Inflammatory macrophage (primary cell): ENCODE measurements at places on chromosomes 3 and 15.

- DNase-seq, result no peak
Measured at GRCh38 chr3:152100491-152101132, 168.1 kb upstream of the MBNL1 start.

DNA sequence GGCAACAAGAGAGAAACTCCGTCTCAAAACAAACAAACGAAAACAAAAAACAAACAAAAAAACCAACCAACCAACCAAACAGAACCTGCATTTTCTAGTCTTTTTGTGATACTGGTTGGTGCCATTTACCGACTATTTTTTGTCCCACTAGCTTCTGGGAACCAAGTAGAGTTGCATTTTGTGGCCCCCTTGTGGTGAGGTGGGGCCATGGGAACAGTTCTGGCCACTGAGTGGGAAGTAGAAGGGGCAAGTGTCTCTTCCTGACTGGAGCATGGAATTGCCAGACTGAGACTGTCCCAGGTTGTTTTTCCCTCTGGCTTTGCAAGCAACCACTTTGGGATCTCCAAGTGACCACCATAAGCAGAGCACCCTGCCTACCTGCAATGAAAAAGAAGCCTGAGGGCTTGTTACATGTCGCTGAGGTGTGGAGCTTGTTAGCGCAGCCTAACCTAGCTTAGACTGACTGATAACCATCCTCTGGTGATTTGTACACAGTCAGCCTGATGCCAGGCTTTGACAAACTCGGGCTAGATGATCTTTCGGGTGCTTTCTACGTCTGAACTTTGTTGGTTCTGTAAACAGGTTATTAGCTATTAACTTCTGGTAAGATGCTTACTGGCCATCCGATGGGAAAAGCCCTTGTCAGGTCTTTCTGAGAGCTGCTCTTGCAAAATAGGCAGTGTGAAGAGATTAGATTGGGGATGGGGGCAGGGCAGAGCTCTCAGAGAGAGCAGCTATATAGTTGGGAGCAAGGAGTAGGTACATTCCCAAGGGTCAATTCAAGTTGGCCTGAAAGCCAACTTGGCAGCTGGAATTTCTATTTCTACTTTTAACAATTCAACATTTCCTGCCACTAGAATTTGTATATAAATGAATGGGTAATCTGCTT, 172.2 kb downstream of the SSR3 start:
- DNase-seq, result peak; percentile 61

DNA sequence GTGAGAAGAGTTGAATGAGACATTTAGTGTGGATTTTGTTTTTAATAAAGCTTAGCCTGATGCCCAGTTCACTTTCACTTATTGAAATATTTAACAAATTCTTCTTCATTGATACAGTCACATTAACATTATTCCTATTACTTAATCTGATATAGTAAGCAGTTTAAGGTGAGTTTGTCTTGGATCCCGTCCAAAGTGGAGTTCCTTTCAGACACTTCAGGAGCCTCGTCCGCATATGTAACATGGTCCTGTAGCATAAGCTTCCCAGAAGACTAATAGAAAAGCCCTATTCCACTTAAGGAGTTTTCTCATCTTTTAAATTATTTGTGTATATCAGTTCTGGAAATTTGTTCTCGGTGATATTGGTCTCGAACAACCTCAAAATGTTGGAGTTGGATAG, 39.7 kb upstream of the MLF1 start:
- DNase-seq, result no peak

GRCh38 chr3:144263706-144264105, 292.1 kb downstream of the DIPK2A start:
- no peak for DNase-seq

GRCh38 chr3:71562938-71563337, 20.6 kb downstream of the FOXP1 start:
- DNase-seq, result no peak

DNA sequence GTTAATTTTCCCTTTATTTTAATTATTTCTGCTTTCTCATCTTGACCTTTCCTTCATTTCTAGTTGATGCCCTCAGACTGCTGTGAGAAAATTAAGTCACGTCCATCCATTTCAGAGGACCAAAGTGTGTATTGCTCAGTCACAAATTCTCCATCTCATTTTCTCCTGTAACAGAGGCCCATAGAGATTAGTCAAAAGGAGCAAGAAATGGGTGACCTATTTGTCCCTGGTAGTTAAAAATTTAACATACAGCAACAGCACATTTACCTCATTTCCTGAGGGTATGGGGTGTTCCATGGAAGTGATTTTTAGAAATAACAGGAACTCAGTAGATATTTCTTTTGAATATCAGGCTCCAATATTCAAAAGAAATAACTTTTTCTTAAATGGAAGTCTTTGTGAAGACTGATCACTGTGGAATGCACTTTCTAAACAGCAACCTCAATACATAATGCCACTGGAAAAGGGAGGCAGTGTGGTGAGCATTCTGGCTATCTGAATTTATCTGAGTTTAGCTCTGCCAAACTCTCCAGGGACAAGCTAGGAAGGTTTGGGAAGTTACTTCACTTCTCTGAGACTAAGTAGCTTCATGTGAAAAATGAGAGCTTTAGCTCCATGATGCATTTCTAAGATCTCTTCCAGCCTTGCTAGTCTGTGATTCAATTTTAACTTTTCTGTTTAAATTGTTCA, 808.2 kb downstream of the SQOR start:
- no peak for DNase-seq

GRCh38 chr3:112739252-112739965, 98.5 kb upstream of the CCDC80 start:
- DNase-seq, result no peak

GRCh38 chr15:65824031-65824743, 32.1 kb upstream of the DENND4A start:
- DNase-seq, result peak; percentile 69

DNA sequence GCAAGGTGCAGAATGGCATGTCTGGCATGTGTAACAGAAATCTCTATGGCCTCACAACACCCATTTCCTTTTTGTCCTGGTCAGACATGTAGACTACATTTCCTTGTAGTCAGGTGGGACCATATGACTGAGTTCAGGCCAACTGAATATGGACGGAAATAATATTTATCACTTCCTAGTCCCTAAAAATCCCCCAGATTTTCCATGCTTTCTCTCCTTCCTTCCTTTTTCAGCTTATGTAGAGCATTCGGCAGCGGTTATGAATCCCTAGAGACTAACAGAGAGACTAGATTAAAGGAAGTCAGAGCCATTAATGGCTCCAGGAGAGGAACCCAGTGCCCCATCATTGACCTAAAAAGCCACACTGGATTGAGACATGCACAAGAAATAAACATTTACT, 35.8 kb downstream of the SLC9A9 start:
- peak; percentile 33 for DNase-seq

DNA sequence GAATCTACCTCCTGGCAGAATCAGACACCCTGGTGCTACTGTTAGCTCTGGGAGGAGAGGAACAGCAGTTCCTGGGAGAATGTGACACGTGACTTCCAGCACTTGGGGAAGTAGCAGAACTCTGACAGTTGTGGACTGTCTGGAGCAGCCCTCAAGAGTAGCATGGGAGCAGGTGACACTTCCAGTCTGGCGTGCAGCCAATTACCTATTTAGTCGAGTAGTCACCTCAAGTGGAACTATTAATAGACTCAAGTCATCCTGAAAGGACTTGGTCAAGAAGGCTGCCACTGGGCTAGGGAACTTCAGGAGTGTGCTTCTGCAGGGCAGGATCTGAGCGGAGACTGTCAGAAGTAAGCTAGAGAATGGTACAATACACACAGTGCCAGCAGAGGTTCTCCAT, 62.3 kb downstream of the MTHFS start:
- peak; percentile 14 for DNase-seq

GRCh38 chr15:73959012-73959581, 32.8 kb downstream of the LOXL1 start:
- no peak for DNase-seq

GRCh38 chr15:71226536-71227455, 111.5 kb downstream of the THSD4 start:
- DNase-seq, result no peak
